ENCODE measurements at places on chromosomes 2 and 18.

GRCh38 chr2:53035153-53035552 lies 732.5 kb upstream of the CHAC2 start:
- DNase-seq: no peak

GRCh38 chr2:177606636-177607035 lies 214.1 kb downstream of the AGPS start:
- no peak for DNase-seq

DNA sequence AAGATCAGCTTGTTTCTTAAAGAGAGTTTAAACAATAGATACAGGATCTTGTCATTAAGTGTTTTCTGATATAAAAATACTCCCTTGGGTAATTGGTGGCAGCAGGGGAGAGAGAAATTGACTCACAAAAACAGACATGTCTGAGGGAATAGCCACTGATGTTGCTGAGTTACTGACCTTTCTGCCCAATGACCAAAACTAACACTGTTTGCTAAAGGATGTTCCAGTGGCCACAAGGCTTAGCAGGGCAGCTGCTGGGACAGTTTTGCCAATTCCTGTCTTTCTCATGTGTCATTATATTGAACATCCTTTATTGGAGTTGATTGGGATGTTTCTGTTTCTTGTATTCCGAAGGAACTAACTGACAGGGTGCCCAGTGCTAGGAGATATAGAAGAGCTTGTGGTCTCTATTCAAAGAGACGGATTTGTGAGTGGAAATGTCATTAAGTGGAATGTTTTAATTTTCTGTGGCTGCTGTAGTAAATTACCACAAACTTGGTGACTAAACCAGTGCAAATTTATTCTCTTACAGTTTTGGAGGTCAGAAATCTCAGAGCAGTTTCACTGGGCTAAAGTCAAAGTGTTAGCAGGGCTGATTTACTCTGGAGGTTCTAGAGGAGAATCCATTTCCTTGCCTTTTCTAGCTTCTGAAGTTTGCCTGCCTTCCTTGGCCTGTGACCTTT lies 124.8 kb upstream of the RMDN2 start:
- DNase-seq: no peak

DNA sequence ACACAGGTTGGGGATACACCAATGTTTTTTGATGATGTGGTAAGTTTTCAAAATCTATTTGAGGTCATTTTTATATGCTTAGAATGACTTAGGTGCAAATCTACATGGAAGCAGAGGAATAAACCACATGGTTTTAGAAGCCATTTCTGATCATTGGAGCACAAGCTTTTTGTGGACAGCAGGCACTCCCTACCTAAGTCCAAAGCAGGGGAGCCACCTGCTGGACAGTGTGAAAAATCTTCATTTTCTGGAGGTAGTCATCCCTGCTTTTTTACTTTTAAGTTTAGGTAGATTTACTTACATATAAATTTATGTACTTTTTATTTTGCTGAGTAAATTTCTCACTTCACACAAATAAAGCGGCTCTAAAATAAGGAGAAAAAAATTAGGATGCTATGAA lies 323.2 kb downstream of the PLCL1 start:
- peak; percentile 84 for DNase-seq

DNA sequence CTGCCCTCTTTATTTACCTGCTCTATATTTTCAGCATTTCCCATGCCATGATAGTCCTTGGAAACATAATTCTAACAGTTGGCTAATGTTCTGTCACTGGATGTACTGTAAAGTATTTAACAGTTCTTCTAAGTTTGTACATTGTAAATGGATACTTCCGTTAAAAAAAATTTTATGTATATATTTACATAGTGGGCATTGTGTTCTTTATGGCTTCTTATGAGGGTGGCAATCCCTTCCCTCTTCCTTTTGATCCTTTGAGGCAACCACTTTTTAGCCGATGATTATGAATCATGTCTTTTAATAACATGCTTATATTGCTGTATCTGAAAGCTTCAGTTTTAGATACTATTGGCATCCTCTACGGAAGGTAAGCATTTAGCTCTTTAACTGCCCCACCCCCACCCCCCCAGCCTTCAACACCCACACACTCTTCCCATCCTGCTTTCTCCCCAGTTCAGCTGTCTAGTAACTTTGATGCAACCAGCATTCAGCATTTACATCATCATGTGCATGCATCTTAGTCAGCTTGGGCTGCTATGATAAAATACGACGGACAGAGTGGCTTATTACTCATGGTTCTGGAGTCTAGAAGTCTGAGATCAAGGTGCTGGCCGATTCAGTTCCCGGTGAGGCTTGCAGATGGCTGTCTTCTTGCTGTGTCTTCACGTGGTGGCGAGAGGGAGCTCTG lies 21.0 kb upstream of the EDAR start:
- peak; percentile 77 for DNase-seq

GRCh38 chr2:113281910-113282746 lies 3.4 kb upstream of the PAX8 start:
- no peak for DNase-seq

DNA sequence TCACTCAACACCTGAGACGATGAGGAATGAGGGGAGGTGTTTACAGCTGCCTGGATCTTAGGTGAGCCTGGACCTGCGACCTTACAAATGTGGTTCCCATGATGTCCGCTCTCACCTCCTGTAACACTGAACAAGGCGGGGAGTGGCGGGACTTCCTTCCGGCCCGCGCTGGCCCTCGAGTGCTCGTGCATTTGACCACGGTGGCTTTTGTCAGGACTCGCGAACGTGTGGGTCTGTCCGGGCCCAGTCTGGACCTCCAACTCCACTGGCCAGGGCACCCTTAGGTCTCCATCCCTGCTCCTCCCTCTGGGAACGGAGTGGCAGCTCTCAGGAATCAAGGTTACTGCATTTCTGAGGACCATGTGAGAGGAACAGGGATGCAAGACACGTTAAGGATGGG lies 263.0 kb upstream of the SALL3 start:
- no peak for DNase-seq
